ENCODE measurements at places on chromosomes 6 and 20. TPM values are rescaled to one million over a fixed set of nuclear protein-coding genes. Genes with fewer than 3 reads are reported as not detected.

SF3B5 gene
- 101 TPM for total RNA-seq

ASIP gene
- not detected for total RNA-seq

PSORS1C1 gene
- total RNA-seq: 3.6 TPM

GGTLC1 gene
- total RNA-seq: not detected

ULBP2 gene
- 1.3 TPM for total RNA-seq

MTFR2 gene
- total RNA-seq: 1.3 TPM

LY6G6C gene
- not detected for total RNA-seq

TUBE1 gene
- 21.2 TPM for total RNA-seq

PCED1A gene
- 47.7 TPM for total RNA-seq

FNDC11 gene
- total RNA-seq: 1.6 TPM

ZBTB46 gene
- total RNA-seq: 24.0 TPM

ATP6V1G2 gene
- total RNA-seq: 1.2 TPM

PTK6 gene
- 1.1 TPM for total RNA-seq

Measured in kidney (tissue), 22 donors.